Head of caudate nucleus (tissue), 42 donors: ENCODE measurements at places on chromosomes 4 and X.

- DNase-seq = no peak
These were observed 207.1 kb downstream of the TRAM1L1 start for GRCh38 chr4:116878280-116878679.

GRCh38 chr4:16315456-16315855 lies 89.2 kb upstream of the TAPT1 start:
- DNase-seq = no peak

DNA sequence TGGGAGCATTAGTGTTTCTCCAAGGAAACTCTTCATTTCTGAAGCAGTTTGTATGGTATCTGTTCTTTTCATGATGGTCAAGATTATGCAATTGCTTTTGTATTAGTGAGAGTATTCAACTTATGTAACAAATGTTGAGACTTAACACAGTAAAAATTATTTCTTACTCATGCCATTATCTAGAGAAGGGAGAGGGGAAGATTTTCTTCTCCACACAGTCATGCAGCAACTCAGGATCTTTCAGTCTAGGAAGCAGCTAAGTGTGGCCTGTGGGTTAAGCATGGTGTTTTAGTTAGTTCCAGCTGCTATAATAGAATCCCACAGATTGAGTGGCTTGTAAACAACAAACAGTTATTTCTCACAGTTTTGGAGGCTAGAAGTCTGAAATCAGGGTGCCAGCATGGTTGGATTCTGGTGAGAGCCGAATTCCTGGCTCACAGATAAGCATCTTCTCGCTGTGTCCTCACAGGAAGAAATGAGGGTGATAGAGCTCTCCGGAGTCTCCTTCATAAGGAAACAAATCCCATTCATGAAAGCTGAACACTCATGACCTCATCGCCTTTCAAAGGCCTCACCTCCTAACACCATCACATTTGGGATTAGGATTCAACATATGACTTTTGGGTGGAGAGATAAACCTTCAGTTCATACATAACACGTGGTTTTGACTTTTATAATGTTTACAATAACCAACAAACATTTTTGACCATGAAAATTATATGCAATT lies 101.2 kb downstream of the FRMPD4 start:
- no peak for DNase-seq

GRCh38 chrX:107537815-107538214 lies 88.4 kb downstream of the FRMPD3 start:
- DNase-seq = no peak
